Progenitor cell of endocrine pancreas (in vitro differentiated cells): ENCODE measurements at places on chromosomes 7 and 10. TPM values are rescaled to one million over a fixed set of nuclear protein-coding genes. Genes with fewer than 3 reads are reported as not detected.

Gene TAC1
- not detected in 2 replicates for total RNA-seq

Gene UCN3
- total RNA-seq: 1.00 and 1.3 TPM in 2 replicates

GRCh38 chr10:24984906-24985305 is 31.1 kb downstream of the ENKUR start:
- no peaks in the 10 kb centered on the region for H3K27me3 ChIP-seq
- no peaks in the 10 kb centered on the region for H3K36me3 ChIP-seq
- no peak overlapping the region for H3K4me3 ChIP-seq
- no peaks in the 10 kb centered on the region for H3K4me1 ChIP-seq
- no peak for DNase-seq

DNA sequence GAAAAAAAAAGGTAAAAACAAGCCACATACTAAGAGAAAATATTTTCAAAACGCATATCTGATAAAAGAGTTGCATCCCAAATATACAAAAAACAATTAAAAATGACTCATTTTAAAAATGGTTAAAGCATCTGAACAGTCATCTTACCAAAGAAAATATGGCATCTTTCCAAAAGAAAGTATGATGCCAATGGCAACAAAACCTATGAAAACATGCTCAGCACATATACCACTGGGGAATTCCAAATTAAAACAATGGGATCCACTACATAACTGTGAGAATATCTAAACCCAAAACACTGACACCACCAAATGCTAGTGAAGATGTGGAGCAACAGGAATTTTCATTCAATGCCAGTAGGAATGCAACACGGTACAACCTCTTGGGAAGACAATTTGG is 39.3 kb downstream of the VSTM2A start:
- DNase-seq: no peak
- H3K27ac ChIP-seq: no peak overlapping the region
- no peaks in the 10 kb centered on the region for H3K4me1 ChIP-seq
- no peaks in the 10 kb centered on the region for H3K36me3 ChIP-seq

DNA sequence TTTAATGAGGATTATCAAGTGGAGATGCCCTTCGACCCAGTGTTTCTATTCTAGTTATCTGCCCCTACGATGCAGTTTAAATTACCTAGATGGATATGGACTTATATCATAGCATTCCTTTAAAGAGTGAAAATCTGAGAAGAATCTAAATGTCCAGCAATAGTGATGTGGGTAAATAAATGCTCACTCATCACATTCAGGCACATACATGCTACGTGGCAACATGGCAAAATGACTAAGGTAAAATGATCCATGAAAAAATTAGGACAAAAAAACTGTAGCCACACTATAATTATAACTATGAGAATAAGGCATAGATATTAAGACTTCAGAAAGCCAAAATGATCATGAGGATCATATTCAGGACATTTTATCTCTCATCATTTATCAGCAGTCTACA is 82.4 kb upstream of the PDE1C start:
- H3K4me3 ChIP-seq: no peak overlapping the region
- no peak overlapping the region for H3K27ac ChIP-seq
- DNase-seq: no peak
- H3K36me3 ChIP-seq: no peaks in the 10 kb centered on the region
- H3K27me3 ChIP-seq: no peaks in the 10 kb centered on the region

GRCh38 chr7:107924841-107925504 is 34.0 kb downstream of the DLD start:
- peaks cover 56% of the 10 kb centered on the region for H3K36me3 ChIP-seq
- H3K27me3 ChIP-seq: no peaks in the 10 kb centered on the region
- H3K27ac ChIP-seq: peak overlapping the region; percentile 2
- peaks cover 17% of the 10 kb centered on the region for H3K4me1 ChIP-seq
- no peak for DNase-seq

DNA sequence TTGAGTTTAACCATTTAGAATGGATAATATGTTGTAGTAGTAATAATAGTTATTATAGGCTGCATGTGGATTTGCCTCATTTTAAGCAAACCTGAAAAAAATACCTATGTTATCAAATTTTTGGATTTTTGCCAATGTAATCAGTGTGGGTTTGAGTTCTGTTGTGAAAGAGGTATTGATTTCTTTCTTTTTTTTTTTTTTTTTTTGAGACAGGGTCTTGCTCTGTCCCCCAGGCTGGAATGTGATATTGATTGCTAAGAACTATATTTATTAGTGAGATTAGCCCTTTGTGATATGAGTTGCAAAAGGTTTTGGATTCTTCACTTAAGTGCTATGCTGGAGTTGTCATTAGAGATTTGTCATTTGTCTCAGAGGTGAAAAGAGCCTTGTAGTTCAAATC is 124.4 kb downstream of the ST7 start:
- DNase-seq: no peak
- peaks cover 34% of the 10 kb centered on the region for H3K4me1 ChIP-seq
- no peaks in the 10 kb centered on the region for H3K27me3 ChIP-seq
- peaks cover 6% of the 10 kb centered on the region for H3K36me3 ChIP-seq

Gene SPDYE6
- total RNA-seq: not detected in 2 replicates

DNA sequence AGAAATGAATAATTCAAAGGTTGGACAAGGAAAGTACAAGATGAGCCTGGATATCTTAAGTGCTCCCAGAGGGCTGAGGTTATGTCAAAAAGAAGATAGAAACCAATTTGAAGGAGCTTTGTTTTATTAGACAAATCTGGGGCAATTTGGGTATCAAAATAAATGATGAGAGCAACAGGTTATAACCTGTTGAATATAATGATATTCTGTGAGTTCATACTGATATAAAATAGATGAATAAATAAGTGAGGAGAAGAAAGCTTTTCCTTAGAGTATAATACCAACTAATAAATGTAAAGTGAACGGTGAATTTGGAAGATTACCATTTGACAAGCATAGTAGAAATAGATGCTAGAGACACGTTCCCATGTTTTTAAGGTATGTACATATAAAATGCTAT is 544.2 kb upstream of the ANKRD30A start:
- H3K27me3 ChIP-seq: no peaks in the 10 kb centered on the region
- no peak overlapping the region for H3K27ac ChIP-seq
- no peak overlapping the region for H3K4me3 ChIP-seq
- H3K36me3 ChIP-seq: no peaks in the 10 kb centered on the region

DNA sequence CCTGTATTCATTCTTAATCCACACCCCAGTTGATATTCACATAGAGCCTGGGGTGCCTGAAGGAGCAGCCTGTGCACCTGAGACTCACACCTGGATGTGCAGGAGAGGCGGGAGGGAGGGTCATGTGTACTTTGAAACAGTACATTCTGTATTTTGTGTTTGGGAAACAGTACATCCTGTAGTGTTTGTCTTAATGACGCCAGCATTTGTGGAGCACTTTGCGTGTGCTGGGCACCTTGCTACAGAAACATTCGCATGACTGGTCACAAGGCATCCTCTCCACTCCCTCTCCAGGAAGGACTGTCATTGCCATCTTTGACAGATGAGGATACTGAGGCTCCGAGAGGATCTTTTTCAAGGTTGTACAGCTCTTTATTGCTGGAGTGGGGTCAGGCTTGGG is 132.1 kb downstream of the TACC2 start:
- H3K27me3 ChIP-seq: no peaks in the 10 kb centered on the region
- H3K4me3 ChIP-seq: no peak overlapping the region
- peaks cover 2% of the 10 kb centered on the region for H3K4me1 ChIP-seq

DNA sequence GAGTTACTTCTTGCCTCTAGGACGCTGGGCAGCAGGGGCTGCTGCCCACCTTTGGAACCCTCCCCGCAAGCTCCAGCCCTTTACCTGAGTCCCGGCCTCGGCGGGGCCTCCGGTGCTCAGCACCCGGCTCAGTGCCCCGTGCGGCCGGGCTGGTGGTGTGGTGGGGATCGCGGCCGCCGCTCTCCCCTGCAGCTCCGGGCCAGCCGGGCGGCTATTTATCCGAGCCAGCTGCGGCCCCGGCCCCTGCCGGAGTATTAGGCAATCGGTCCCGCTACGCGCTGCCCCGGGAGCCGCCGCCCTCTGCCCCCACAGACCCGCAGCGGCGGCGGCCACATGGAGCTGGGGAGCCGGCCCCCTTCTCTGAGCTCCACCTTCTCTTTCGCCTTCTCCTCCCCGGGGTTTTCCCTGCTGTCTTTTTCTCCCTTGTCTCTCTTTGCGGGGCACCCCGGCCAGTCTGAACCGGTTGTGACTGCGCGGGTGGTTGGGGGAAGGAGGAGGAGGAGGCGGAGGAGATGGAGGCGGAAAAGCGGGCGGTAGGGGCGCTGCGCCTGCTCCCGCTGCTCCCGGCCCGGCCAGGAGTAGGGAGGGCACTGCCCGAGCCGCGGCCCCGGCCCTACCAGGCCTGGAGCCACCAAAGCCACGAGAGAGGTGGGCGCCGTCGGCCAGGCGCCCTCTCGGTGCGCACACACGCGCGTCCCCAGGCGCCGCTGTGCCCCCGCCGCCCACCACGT is at the start of gene SLC16A9:
TSS of gene SLC16A9 (minus strand) at position 456 of the 731 bp plus-strand sequence. CDS start 25,559 bp downstream, outside the sequence.
- H3K36me3 ChIP-seq: no peaks in the 10 kb centered on the region
- peak within 1 kb of the TSS; percentile 86 for H3K4me3 ChIP-seq
- H3K27ac ChIP-seq: peak within 1 kb of the TSS; percentile 96
- peak; percentile 67 for DNase-seq
- H3K4me1 ChIP-seq: peaks cover 3% of the 10 kb centered on the region
- peaks cover 40% of the 10 kb centered on the region for H3K27me3 ChIP-seq

- H3K4me3 ChIP-seq: no peak overlapping the region
- peak; percentile 23 for DNase-seq
- no peaks in the 10 kb centered on the region for H3K36me3 ChIP-seq
- no peak overlapping the region for H3K27ac ChIP-seq
- no peaks in the 10 kb centered on the region for H3K27me3 ChIP-seq
Measured at GRCh38 chr10:107144490-107144889, 20.0 kb downstream of the SORCS1 start.

DNA sequence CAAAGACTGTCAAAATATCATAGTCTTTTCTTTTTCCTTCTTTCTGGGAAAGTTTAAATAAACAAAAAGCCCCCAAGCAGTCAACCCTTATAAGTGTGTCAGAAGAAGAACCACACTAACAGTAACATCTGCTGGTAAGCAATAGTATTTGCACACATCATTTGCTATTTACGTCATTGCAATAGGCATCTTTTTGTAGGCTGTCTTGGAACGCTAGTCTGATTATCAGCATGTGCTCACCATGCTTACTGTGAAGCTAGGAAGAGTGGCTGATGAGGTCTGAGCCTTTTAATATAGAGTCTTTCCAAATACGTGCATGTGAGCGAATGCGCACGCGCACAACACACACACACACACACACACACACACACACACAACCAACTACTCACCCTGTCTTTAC is 599.0 kb upstream of the TPK1 start:
- H3K4me3 ChIP-seq: no peak overlapping the region
- H3K27ac ChIP-seq: no peak overlapping the region
- no peaks in the 10 kb centered on the region for H3K4me1 ChIP-seq

Gene TMEM176B
- total RNA-seq: 8.9 TPM in 2 replicates

GRCh38 chr10:112471878-112472487 is 25.0 kb downstream of the VTI1A start:
- peaks cover 16% of the 10 kb centered on the region for H3K4me1 ChIP-seq
- no peaks in the 10 kb centered on the region for H3K36me3 ChIP-seq
- H3K27ac ChIP-seq: peak overlapping the region; percentile 21
- no peak overlapping the region for H3K4me3 ChIP-seq
- DNase-seq: no peak
- no peaks in the 10 kb centered on the region for H3K27me3 ChIP-seq

Gene CALML3
- not detected in 2 replicates for total RNA-seq

- H3K36me3 ChIP-seq: no peaks in the 10 kb centered on the region
- no peak for DNase-seq
- no peaks in the 10 kb centered on the region for H3K27me3 ChIP-seq
Measured at GRCh38 chr10:53256623-53257022, 484.0 kb upstream of the MBL2 start.

DNA sequence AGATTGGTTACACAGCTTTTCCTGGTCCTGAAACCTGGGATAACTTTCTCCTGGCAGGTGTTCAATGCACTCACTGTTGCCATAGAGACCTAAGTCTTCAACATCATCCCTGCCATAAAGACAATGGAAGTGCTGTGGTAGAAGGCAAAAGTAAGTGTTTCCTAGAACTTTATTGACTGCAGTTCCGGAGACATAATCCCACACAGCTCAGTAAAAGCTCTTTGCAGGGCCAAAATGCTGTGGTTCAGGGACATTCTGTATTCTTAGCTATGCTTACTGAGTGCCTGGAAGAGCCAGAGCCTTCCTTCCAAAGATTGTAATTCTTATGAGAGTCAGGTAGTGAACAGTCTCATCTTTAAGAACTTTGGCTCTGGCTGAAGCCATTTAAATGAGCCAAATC is 5.3 kb downstream of the WIPF3 start:
- no peaks in the 10 kb centered on the region for H3K36me3 ChIP-seq
- peaks cover 20% of the 10 kb centered on the region for H3K4me1 ChIP-seq
- H3K27ac ChIP-seq: no peak overlapping the region
- no peak for DNase-seq

GRCh38 chr7:138243430-138243829 is 167.2 kb downstream of the AKR1D1 start:
- peak; percentile 26 for DNase-seq
- peak overlapping the region; percentile 57 for H3K4me3 ChIP-seq
- peaks cover 9% of the 10 kb centered on the region for H3K36me3 ChIP-seq
- H3K27me3 ChIP-seq: no peaks in the 10 kb centered on the region
